Choroid plexus epithelial cell (primary cell): ENCODE measurements at places on chromosomes 6 and 20.
A peak's percentile ranks its signal among the peaks of the same experiment; 100 is the strongest.

DNA sequence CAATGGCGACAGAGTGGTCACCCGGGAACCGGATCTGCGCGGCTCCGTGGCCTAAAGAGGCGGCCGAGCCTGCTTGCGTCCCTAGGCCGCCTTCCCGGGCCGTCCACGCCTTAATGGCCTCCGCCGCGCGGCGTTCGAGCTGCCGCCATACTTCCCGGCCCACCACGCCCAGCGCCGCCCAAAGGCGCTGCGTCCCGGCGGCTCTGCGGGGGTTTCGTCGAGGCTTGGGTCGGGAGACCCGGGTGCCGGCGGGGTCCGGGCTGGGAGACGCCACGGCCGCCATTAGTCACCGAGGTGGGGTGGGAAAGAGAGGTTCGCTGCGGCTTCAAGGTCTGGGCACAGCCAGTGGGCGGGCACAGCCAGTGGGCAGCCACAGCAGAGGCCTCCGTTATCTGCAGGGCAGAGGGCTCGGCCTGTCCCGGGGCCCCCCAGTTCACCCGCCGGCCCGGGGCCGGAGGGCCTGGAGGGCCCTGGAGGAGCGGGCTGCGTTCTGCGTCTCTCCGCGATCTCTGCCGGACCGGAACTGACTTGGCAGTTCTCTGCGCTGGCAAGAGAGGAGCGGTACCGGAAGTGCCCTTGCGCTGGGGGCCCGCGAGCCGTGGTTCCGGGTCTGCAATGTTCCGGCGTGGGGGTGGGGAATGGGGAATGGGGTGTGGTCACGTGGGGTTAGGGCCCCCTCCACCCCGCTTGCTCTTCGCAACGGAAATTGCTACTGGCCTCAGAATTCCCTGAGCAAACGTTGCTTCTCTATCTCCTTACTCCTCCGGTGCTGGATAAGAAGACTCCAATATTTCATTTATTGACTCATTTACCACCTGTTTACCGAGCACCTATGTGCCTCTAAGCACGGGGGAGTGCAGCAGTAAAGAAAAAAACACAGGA lies 82.3 kb downstream of the CNBD2 start:
- peak; percentile 88 for DNase-seq

DNA sequence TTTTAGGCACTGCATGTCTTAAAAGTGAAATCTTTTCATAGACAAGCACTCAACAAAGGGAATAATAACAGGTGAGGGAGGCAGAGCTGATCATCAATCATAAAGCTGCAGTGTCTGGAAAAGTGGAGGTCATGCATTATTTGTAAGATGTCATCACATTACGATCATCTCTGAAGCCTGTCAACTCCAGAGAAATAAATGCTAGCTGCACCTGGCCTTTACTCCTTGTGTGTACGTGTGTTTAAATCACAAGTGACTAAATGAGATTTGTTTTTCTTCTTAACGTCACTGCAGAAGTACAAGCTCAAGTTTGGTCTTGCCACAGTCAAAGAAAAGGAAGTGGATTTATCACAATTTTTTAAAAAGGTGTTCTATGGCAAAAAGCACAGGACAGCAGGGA lies 275.5 kb upstream of the SGK1 start:
- no peak for DNase-seq

DNA sequence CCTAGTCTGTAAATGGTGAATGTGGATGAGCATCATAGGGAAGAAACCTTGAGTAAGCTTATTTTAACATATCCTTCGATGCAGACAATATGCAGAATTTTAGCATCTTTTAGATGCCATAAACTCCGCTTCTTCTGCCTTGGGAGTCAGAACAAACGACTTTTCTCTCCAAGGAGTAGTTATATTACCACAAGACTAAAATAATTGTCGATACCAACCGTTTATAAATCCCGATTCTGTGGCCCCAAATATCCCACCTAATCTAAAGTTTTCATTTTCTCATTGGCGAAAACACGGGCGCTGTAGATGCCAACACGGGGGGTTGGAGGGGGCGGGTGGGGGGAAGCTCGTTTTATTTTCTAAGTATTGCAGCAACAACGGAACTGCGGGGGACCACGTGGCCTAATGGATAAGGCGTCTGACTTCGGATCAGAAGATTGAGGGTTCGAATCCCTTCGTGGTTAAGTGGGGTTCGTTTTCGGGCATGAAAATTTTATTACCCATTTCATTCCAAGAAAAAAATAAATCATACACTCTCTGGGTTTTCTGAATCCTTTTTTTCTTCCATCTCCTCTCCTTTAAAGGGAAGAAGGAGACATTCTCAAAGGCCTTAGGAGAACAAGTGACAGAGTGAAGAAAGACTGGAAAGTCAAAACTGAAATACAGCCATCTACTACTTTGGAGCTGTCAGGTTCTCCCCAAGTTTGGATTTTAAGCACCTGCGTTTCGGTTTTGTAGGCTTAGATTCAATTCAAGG lies 65.5 kb upstream of the BTN3A2 start:
- DNase-seq: peak; percentile 29

- DNase-seq: no peak
These were observed 33.9 kb upstream of the HS3ST5 start for GRCh38 chr6:114376611-114377175.

- no peak for DNase-seq
These were observed 56.4 kb downstream of the ADTRP start for GRCh38 chr6:11722220-11722619.

DNA sequence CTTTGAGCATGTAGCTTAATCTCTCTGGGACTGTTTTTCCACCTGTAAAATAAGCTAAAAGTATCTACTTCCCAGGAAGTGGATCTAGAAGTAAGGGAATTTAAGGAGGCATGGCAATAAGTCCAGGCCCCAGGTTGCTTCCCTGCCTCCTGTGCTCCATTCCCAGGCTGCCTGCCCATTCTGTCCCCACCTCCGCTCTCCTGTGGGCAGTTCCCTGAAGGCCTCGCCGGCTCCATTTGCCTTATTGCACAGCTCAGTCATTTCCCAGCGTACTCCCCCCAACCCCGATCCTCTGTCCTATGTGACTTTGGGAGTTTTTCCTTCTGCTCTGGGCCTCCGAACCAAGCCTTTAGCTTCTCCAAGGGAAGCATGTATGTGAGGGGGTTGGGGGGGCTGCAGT lies 4.6 kb downstream of the SLC29A1 start:
- DNase-seq: no peak

GRCh38 chr20:51541189-51542032 lies 1.1 kb downstream of the NFATC2 start:
- peak; percentile 49 for DNase-seq

- DNase-seq: no peak
These were observed 123.2 kb downstream of the PRND start for GRCh38 chr20:4844751-4845465.

DNA sequence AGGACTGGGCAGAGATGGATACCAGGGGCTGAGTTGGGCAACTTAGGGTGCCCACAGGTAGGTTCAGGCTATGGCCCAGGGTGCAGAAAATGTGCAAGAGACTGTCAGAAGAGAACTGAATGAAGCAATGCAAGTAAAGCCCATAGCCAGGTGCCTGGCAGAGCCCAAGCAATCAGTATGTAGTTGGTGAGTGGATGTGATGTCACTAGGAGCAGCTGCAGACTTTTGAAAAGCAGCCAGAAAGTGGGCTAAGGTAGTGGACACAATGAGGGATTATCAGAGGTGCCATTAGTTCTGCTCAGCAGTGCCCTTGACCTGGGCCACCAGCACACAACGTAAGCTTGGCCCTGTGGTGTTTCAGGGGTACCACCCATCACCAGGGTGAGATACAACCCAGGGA lies 135.3 kb downstream of the SOBP start:
- no peak for DNase-seq

DNA sequence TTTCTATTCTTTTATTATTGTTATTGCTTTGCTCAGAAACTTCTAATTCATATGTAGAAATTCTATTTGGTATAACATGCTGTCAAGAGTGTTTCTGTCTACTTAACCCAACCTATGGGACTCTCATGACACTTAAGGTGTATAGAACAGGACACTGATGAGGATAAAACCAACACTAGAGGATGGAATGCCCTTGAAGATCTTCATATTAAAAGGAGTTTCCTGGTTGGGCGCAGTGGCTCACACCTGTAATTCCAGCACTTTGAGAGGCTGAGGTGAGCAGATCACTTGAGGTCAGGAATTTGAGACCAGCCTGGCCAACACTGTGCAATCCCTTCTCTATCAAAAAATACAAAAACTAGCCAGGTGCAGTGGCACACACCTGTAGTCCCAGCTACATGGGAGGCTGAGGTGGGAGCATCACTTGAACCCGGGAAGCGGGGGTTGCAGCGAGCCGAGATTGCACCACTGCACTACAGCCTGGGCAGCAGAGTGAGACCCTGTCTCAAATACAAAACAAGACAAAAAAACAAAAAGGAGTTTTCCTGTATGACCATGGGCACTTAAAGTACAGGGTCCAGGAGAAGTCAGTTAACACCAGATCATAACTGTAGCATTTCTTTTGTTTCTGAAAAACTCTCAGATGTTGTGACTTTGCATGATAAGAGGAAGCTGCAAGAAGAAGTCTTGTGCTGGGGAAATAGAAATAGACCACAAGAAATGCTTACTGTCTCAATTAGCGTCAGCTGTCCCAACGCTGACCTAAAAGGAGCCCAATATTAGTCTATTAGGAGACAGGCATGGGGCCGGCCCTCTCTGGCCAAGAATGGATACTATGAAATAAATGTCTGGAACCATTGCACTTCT lies 38.9 kb upstream of the CD2AP start:
- no peak for DNase-seq

DNA sequence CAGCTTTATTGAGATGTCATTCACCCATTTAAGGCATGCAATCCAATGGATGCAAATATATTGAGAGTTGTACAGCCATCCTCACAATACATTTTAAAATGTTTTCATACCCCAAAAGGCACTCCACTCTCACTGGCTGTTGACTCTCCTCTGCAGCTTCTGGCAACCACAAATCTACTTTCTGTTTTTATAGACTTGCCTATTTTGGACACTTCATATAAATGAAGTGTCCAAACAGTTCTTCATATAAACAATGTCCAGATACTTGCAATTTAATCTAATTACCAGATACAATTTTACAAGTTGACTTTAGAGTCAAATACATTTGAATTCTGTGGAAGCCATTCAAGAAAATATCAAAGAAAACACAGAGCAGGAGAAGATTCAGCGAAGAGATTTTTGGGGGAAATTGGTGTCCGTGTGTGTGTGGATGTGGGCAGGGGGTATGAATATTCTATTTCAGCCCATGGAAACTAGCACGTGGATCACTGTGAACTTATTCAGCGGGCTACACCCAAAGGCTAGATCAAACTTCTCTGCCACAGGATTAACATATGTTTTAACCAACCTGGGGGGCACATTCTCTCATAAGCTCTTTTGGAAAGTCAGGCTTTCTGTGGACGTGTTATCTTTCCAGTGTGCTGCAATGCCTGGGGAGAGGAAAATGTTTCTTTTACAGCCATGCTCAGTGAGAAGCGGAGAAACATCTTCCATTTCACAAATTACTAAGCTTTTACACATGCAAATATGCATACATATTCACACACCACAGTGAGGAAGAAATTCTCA lies 73.9 kb downstream of the PLG start:
- DNase-seq: no peak

DNA sequence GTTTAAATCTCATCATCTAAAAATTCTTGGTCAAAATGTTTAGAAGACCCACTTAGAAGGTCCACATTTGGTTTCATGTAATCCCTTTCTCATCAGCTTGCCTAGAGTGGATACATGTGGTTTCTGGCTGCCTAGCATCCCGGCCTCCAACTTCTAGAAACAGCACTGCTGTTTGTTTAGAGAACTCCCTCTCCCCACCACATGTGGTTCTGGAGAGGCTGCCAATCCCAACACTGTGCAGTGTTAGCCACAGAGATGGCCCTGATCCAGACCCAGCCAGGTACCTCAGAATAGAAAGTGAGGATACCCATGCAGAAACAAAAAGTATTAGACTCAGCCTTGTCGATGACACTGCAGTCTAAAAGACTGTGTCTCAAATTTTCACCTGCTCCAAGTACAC lies 241.8 kb downstream of the BCKDHB start:
- peak; percentile 80 for DNase-seq

DNA sequence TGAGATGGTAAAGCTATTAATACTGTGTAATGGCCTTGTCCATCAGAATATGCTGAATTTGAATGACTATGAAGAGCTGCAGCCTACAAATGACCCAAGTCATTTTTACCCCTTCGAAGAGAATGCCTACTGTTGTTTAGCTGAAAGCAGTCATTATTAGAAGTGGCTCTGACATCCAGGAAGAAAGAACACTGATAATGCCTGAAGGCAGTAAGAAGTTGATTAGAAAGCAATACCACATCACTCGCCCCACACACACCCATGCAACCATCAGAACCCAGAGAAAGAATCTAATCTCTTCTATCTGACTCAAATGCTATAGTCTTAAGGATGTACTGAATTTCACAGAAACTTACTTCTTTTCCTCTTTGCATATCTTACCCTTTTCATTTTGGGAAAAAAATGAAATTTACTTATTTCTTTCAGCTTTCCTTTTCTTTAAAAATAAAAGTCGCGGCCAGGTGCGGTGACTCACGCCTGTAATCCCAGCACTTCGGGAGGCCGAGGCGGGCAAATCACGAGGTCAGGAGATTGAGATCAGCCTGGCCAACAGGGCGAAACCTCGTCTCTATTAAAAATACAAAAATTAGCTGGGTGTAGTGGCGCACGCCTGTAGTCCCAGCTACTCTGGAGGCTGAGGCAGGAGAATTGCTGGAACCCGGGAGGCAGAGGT lies 61.0 kb downstream of the ARHGAP18 start:
- no peak for DNase-seq

DNA sequence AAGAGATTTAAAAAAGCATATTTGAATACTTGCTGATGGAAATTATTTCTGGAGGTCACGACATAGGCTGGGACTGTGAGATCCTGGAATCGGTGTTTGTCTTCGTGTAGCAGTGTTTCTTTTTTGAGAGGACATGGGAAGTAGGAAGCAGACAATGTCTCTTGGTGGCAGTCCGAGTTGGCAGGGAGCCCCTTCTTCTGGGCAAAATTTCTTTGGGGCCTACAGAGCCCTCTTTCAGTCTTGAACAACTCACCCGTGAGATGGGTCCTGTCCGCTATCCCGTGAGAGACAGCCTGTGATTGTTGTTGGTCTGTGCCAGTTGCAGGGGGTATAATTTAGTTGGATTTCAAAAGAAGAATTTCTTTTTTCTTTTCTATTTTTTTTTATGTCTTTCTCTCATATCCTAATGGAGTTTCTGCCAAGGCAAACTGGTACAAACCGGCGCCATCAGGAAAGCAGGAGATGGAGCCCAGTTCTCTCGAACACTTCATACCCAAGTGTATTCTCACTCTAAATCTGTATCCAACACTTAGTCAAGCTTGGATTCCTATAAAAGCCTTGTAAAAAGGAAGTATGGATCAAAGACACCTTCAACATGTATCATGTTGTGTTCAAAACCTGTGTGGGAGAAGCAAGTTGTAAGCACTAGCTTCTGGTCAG lies 785.1 kb downstream of the MAFB start:
- DNase-seq: no peak

DNA sequence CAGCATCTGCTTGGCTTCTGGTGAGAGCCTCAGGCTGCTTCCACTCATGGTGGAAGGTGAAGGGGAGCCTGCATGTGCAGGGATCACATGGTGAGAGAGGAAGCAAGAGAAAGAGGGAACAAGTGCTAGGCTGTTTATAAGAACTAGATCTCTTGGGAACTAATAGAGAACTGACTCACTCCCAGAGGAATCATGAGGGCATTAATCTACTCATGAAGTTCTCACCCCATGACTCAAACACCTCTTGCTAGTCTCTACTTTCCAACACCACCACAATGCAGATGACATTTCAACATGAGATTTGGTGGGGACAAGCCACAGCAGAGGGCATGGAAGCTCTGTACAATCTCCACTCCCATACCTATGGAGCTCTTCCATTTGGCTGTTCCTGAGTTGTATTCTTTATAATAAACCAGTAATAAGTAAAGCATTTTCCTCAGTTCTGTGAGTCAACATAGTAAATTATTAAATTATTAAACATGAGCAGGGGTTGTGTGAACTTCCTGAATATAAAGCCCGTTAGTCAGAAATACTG lies 524.1 kb upstream of the NRSN1 start:
- DNase-seq: peak; percentile 5
